ENCODE measurements at places on chromosomes 6 and 20. TPM values are rescaled to one million over a fixed set of nuclear protein-coding genes. Genes with fewer than 3 reads are reported as not detected.

Gene NKX2-4
- not detected for total RNA-seq

Gene PEX3
- total RNA-seq: 18.4 TPM

Gene HLA-DRB1
- total RNA-seq: 3.1 TPM

Gene MCM8
- 22.4 TPM for total RNA-seq

Gene TNFRSF21
- total RNA-seq: 172 TPM

Gene PPIL4
- total RNA-seq: 13.5 TPM

Gene BPI
- not detected for total RNA-seq

Gene LYRM2
- total RNA-seq: 16.7 TPM

Gene IL20RA
- total RNA-seq: 2.5 TPM

Gene SLC52A3
- 6.9 TPM for total RNA-seq

Gene TRIM15
- total RNA-seq: not detected

Gene CLPSL2
- total RNA-seq: not detected

Gene CCHCR1
- total RNA-seq: 60.6 TPM

Gene SDCBP2
- total RNA-seq: 14.8 TPM

Gene GSTA3
- total RNA-seq: not detected

Gene TMEM151B
- total RNA-seq: not detected

Gene ELOVL2
- 0.41 TPM for total RNA-seq

Gene METTL24
- not detected for total RNA-seq

Gene GSTA4
- total RNA-seq: 3.4 TPM

Gene MGME1
- 31.3 TPM for total RNA-seq

Gene HLA-DQA1
- total RNA-seq: not detected

Gene TMEM170B
- total RNA-seq: 3.9 TPM

Gene SOD2
- 63.3 TPM for total RNA-seq

Gene TPD52L2
- total RNA-seq: 149 TPM

Gene SLC17A2
- not detected for total RNA-seq

Gene APCDD1L
- total RNA-seq: 2.4 TPM

Gene ULBP2
- total RNA-seq: 4.4 TPM

Gene SEL1L2
- total RNA-seq: not detected

Gene SYNDIG1
- 0.35 TPM for total RNA-seq

Gene DCDC2
- total RNA-seq: 4.2 TPM

Gene PROKR2
- not detected for total RNA-seq

Gene RHAG
- not detected for total RNA-seq

Gene OLIG3
- not detected for total RNA-seq

Gene CTCFL
- total RNA-seq: not detected

Gene IRAK1BP1
- 4.3 TPM for total RNA-seq

Gene TINAG
- total RNA-seq: not detected

Gene CLDN20
- total RNA-seq: not detected

Gene DPPA5
- not detected for total RNA-seq

Gene TREM2
- not detected for total RNA-seq

Gene TCF15
- total RNA-seq: not detected

Gene EYS
- not detected for total RNA-seq

Gene MSH5
- total RNA-seq: 68.8 TPM

Gene PRKN
- not detected for total RNA-seq

Gene ZBTB46
- 4.9 TPM for total RNA-seq

Gene RBPJL
- total RNA-seq: not detected

Gene NAPB
- total RNA-seq: 16.5 TPM

Gene CALHM4
- not detected for total RNA-seq

Gene KIAA1755
- 0.30 TPM for total RNA-seq

Gene DST
- total RNA-seq: 237 TPM

Gene PRSS16
- 32.3 TPM for total RNA-seq

Gene TRERF1
- total RNA-seq: 14.5 TPM

Gene RNF144B
- 34.5 TPM for total RNA-seq
